ENCODE measurements at places on chromosomes 11 and 22. TPM values are rescaled to one million over a fixed set of nuclear protein-coding genes. Genes with fewer than 3 reads are reported as not detected.

The TP53I11 gene
- 7.7 TPM for total RNA-seq

GRCh38 chr11:67044496-67044895 lies 12.2 kb upstream of the RHOD start:
- no peak overlapping the region for H3K27ac ChIP-seq
- no peak for DNase-seq
- H3K4me1 ChIP-seq, result peaks cover 5% of the 10 kb centered on the region
- H3K36me3 ChIP-seq, result no peaks in the 10 kb centered on the region
- H3K4me3 ChIP-seq, result no peak overlapping the region

The PDE3B gene
- total RNA-seq, result 20.6 TPM

- H3K27ac ChIP-seq, result no peak overlapping the region
- H3K4me1 ChIP-seq, result no peaks in the 10 kb centered on the region
- H3K36me3 ChIP-seq, result no peaks in the 10 kb centered on the region
- no peak overlapping the region for H3K4me3 ChIP-seq
- H3K27me3 ChIP-seq, result no peaks in the 10 kb centered on the region
Measured at GRCh38 chr11:119419834-119420492, 3.0 kb downstream of the THY1 start.

- H3K36me3 ChIP-seq, result no peaks in the 10 kb centered on the region
- no peak overlapping the region for H3K4me3 ChIP-seq
- no peaks in the 10 kb centered on the region for H3K27me3 ChIP-seq
- no peak for DNase-seq
- no peaks in the 10 kb centered on the region for H3K4me1 ChIP-seq
- no peak overlapping the region for H3K27ac ChIP-seq
Measured at GRCh38 chr11:132253469-132254264, 883.3 kb downstream of the NTM start.

The DNAJC24 gene
- 14.8 TPM for total RNA-seq
